ENCODE measurements at places on chromosomes 3 and 15. TPM values are rescaled to one million over a fixed set of nuclear protein-coding genes. Genes with fewer than 3 reads are reported as not detected.

- H3K27ac ChIP-seq = no peak overlapping the region
- no peaks in the 10 kb centered on the region for H3K36me3 ChIP-seq
- H3K4me1 ChIP-seq = no peaks in the 10 kb centered on the region
- no peak overlapping the region for H3K4me3 ChIP-seq
These were observed 469.9 kb downstream of the GBE1 start for GRCh38 chr3:81291586-81291985.

DNA sequence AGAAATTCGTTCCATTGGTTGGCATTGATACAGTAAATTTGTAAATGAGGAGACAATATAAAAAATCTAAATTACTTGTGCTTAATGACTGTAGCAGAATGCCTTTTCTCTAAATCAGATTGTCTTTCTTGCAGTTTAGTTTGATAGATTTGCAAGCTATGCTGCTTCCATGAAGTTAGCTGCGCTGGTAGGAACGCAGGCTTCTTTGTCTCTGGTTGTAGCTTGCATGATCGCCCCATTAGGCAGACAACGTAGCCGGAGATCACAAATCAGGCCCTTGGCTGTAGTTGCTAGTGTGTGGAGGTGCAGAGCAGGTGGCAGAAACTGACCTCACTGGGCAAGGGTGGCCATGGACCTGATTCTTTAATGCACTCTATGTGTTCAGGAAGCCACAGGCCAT lies 6.1 kb downstream of the ZIC1 start:
- peaks cover 10% of the 10 kb centered on the region for H3K4me1 ChIP-seq
- peaks cover 9% of the 10 kb centered on the region for H3K27me3 ChIP-seq
- H3K4me3 ChIP-seq = no peak overlapping the region
- no peak overlapping the region for H3K27ac ChIP-seq
- no peak for DNase-seq

ADAMTS7 gene
- polyA plus RNA-seq = 3.4 TPM

SPINT1 gene
- 47.1 TPM for polyA plus RNA-seq

HTR3E gene
- polyA plus RNA-seq = not detected

- no peak for DNase-seq
- H3K4me1 ChIP-seq = no peaks in the 10 kb centered on the region
- no peak overlapping the region for H3K4me3 ChIP-seq
- H3K27ac ChIP-seq = no peak overlapping the region
These were observed 137.7 kb downstream of the ARPP21 start for GRCh38 chr3:35777065-35777464.
